ENCODE measurements at places on chromosomes 11 and 22.

DNA sequence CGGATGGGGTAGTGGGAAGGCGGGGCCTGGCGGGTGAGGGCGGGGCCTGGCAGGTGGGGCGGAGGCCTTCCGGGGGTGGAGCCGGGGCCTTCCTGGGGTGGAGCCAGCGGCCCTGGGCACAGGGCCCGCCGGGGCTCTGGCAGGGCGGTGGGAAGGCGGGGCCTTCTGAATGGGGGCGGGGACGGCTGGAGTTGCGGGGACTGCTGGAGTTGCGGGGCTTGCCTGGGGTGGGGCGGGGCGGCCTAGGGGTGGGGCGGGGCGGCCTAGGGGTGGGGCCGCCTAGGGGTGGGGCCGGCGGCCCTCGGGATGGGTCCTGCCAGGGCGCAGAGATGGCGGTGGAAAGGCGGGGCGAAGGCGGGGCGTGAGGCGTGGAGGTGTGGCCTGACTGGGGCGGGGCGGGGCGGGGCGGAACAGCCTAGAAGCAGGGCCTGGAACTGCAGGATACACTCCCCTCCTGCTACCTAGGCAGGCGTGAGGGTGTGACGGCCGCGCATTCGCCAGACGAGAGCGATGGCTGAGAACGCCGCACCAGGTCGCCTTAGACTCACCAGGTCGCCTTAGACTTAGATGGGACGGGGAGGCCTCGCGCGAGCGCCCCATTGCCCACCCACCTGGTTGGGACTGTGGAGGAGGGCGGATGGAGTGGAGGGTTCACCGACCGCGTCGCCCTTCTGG lies 19.3 kb downstream of the RRP7A start:
- peak; percentile 78 for DNase-seq
- H3K27ac ChIP-seq, result no peak overlapping the region
- peaks cover 2% of the 10 kb centered on the region for H3K27me3 ChIP-seq
- peak overlapping the region; percentile 50 for H3K4me3 ChIP-seq

- no peak overlapping the region for H3K4me3 ChIP-seq
- H3K27ac ChIP-seq, result no peak overlapping the region
- H3K36me3 ChIP-seq, result no peaks in the 10 kb centered on the region
- H3K27me3 ChIP-seq, result no peaks in the 10 kb centered on the region
- no peak for DNase-seq
- H3K4me1 ChIP-seq, result no peaks in the 10 kb centered on the region
Measured at GRCh38 chr22:32637951-32638350, 163.3 kb downstream of the FBXO7 start.

DNA sequence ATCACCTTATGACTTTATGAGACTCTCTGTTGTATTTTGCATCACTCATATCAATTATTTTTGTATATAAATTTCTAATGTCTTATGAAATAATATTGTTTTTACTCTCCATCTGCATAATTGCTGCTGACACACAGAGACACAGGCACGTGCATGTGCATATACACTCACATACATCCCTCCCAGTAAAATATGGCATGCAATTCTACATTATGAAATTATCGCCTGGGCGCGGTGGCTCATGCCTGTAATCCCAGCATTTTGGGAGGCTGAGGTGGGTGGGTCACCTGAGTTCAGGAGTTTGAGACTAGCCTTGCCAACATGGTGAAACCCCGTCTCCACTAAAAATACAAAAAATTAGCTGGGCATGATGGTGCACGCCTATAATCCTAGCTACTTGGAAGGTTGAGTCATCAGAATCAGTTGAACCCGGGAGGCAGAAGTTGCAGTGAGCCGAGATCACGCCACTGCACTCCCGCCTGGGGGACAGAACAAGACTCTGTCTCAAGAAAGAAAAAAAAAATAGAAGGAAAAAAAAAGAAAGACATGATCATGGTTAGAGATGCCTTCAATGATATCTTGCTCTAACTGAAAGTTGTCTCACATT lies 96.7 kb upstream of the LUZP2 start:
- no peaks in the 10 kb centered on the region for H3K27me3 ChIP-seq
- H3K4me1 ChIP-seq, result no peaks in the 10 kb centered on the region
- H3K27ac ChIP-seq, result no peak overlapping the region

DNA sequence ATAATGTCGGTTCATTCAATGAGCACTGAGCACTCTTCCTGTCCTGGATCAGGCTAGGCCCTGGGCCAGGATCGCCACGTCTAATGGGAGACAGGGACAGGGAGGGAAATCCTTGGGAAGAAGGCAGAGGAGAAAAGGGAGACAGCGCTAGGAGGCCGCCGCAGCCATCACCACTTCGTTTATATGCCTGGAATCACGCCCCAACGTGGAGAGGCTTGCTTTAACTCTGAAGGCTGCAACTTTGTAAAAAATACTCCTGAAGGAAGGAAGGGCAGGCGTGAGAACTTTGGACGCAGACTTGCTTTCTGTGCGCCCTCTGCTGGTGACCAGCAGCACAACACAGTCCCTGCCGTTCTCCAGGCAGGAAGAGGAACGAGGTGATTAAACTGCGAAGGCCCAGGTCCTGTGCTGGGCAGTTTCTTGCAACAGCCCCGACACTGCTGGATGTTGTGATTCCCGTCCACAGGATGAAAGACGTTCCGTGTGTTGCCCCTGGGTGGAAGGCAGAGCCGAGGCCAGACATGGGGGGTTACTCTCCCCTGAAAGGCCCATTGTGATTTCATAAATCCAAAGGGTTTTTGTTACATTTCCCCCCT lies 22.1 kb downstream of the RIBC2 start:
- H3K27me3 ChIP-seq, result no peaks in the 10 kb centered on the region
- H3K4me3 ChIP-seq, result no peak overlapping the region
- peaks cover 8% of the 10 kb centered on the region for H3K4me1 ChIP-seq
- peak; percentile 66 for DNase-seq

DNA sequence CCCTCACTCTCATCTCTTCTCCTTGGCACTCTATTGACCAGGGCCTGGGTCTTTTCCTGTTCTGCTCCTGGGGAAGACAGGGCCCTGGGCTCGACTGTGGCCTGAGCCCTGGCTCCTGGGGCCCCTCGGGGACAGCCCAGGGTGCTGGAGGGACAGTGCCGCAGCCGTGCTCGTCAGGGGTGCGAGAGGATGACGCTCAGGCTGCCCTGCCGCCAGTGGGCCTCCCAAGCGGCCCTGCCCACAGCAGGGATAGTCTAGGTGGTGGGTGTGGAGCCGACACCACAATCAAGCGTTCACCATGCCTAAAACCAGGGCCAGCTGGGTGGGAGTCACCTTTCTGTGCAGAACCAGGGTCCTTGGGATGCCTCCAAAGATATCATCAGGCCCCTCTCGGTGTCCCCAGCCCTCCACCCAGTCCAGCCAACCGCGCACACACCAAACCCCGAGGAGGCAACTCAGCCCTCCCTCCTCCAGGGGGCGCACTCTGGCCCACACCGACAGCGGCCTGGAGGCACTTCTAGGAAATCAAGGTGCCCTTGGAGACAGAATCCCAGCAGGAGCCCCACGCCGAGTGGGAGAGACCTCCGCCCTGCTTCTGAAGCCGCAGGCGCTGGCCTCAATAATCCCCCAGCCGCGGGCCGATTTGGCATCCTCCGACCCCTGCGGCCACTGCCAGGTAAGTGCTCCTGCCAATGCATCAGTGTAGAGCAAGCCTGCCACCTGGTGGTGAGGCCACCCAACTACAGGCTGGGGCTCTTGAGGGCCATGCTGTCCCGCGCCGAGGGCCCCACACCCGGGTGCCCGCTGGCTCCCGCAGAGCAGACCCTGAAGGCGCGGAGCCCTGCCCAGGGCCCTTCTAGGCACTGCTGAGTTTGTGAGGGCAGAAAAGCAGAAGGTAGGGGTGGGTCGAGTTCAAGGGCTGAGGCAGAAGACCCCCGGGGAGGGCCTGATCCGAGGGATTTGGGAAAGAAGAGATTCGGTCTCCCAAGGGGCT lies 496.4 kb downstream of the BUD13 start:
- H3K4me3 ChIP-seq, result no peak overlapping the region
- H3K27ac ChIP-seq, result no peak overlapping the region
- H3K27me3 ChIP-seq, result no peaks in the 10 kb centered on the region
- no peaks in the 10 kb centered on the region for H3K36me3 ChIP-seq
- H3K4me1 ChIP-seq, result peaks cover 6% of the 10 kb centered on the region

DNA sequence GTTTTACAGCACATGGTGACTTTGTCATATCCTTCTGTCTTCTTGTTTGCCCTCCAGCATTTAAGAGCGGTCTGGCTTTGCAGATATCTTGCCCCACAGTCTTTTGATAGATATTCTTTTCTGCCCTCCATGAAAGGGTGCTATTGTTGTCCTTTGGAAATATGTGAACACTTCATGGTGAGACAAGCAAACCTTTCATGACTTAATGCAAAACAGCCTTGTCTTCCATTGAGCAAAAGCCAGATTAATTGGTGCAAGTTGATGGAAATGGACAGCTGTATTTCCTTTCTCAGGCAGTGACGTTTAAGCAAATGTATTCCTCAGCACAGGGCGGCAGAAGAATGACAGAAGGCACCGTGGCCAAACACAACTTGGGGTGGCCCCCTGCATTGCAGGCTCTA lies 4.4 kb downstream of the DCPS start:
- H3K36me3 ChIP-seq, result no peaks in the 10 kb centered on the region
- no peak overlapping the region for H3K4me3 ChIP-seq
- H3K4me1 ChIP-seq, result peaks cover 40% of the 10 kb centered on the region
- H3K27me3 ChIP-seq, result no peaks in the 10 kb centered on the region
- H3K27ac ChIP-seq, result no peak overlapping the region
- DNase-seq, result no peak

DNA sequence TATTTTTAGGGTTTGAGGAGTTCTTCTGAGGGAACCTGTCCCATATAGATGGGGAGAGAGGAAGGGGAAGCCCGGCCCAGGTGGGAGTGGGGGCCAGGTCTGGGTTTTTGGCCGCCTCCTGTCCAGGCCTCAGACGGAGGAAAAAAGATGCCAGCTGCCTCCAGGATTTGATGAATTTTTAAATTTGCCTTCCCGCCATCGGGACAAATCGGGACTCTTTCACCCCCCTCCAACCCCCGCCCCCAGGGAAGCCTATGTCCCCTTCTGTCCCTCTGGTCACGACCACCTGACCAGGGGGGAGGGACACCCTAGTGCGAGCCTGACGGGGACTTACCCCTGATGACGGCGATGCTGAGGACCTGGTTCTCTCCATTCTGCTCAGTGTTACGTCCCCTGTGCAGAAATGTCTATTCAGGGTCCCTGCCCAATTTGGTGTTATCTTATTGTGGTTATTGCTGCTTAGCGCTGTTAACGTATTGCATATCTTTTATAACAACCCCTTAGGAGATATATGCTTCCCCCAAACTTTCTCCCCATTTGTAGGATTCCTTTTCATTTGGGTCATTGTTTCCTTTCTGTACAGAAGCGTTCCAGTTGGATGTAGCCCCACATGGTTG lies 115.9 kb upstream of the GRK3 start:
- peaks cover 8% of the 10 kb centered on the region for H3K4me1 ChIP-seq
- no peak for DNase-seq
- H3K27ac ChIP-seq, result peak overlapping the region; percentile 67
- H3K4me3 ChIP-seq, result peak overlapping the region; percentile 96
- peaks cover 9% of the 10 kb centered on the region for H3K36me3 ChIP-seq

Data from T-cell (primary cell).